ENCODE measurements at places on chromosomes 3 and 15.

DNA sequence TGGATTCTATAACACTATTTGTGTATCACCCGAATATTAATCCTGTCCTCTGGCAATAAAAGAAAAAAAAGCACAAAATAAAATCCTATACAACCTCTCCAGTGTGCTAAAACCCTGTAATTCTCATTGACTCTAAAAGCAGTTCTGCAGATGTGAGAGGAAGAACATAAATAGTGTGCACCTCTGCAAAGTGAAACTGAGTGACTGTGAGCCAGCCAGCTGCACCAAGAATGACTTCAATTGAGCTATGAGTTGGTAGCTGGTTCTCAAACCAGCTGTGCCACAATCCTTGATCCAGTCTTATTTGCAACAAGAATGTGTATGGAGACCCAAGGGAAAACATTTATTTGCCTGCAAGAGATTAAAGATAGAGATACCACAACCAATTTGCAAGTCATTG is 31.2 kb upstream of the COL8A1 start:
- no peak for DNase-seq

- no peak for DNase-seq
Measured at GRCh38 chr3:178907081-178907480, 164.5 kb downstream of the ZMAT3 start.

DNA sequence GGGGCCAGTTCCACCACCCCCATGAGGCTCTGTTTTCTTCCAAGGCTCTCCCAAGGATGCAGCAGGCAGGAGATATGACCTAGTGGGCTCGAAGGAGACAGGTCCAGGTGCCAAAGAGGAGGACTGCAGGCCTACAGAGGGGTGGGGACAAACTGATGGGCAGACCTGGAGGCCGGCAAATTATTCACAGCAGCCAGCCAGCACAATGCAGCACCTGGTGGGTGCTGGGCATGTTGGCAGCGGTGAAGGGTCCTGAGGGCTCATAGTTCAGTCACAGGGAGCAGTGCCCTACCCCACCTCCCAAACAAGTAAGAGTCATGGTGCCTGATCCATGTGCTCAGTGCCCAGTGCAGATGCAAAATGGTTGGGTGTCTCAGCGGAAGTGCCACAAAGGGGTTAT is 171.7 kb downstream of the ABHD5 start:
- no peak for DNase-seq

GRCh38 chr3:111311126-111311525 is 230.9 kb upstream of the CD96 start:
- DNase-seq: no peak

DNA sequence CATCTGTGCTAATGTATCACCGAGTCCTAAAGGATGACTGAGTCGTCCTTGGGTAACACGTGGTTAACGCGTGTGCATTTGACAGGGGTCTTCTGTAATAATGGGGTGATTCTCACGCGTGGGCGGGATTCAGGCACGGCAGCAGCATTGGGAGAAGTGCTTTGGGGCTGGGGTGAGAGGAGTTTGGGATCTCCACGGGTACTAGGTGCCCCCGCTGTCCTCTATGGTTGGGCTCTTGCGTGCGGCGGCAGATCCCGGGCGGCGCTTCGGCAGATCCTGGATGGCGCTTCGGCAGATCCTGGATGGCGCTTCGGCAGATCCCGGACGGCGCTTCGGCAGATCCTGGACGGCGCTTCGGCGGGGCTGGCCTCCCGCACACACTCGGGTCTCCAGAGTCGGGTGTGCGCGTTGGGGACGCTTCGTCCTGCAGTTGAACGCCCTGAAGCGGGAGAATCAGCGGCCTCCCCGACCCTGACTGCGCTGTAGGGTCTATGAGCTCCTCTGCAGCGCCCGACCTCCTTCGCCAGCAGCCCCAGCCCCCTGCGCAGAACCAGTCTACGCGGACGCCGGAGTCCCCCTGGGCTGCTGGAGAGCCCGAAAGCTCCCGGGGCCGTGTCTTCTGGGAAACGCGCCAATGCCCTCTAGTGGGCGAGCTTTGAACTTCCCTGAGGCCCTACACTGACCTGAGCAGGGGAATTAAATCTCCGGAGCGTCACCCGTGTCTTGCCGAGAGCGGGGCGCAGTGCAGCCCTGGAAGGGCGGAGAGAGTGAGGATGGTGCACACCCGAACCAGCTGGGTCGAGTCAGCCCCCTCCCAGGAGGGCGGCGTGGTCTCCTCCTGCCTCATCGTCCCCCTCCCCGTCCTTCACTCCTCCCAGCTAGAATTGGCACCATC is 48.1 kb upstream of the EPHB3 start:
- peak; percentile 61 for DNase-seq

DNA sequence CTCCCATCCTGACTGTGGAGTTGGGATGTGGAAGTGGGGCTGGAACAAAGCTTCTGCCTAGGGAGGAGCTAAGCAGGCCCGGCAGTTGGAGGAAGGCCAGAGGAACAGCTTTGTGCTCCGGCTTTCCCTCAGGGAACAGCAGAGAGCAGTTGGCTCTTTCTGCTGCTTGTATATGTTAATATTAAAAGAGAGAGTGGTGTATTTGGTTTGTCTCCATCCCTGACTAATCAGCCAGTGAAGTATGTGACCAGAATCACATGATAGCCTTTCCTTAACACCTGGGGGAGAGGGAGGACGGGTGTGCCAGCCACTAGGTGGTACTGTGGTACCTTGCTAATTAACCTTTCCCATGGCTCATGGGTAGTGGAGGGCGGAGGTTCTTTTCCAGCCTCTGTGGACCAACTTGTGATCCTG is 10.0 kb downstream of the EIF2B5 start:
- no peak for DNase-seq

- no peak for DNase-seq
Measured at GRCh38 chr3:181383760-181384159, 328.0 kb upstream of the SOX2 start.

GRCh38 chr3:9111417-9111816 is 138.0 kb downstream of the SRGAP3 start:
- DNase-seq: no peak

DNA sequence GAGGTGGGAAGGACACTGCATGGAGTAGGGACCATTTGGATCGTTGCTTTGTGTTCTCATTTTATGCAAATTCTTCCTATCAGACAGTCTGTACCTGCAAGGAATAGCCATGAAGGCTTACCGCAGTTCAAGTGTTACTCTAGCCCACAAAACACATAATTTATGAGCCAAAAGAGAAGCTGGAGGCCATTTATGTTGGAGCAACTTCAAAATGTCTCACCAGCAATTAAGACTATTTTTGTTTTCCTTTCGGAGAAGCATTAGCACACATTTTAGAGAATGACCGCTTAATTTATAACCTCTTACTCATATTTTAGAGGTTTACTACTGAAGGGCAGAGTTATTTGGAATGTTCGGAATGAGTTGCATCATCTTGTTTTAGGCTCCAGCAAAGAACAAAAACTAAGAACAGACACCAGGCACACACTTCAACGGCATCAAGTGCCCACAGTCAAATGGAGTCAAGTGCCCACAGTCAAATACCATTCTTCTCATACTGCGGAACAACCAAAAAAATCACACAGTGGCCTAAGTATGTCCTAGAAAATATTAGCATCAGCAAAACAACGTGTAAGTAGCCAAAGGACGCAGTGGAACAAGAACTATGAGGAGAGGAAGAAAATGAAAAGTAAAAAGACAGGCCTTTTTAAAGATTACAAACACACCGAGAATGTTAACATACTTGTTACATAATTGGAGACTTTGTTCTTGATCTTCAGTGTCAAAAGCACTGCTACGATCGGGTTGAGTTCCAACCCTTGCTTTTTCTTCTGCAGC is 17.5 kb upstream of the GOLGA8J start:
- DNase-seq: no peak

GRCh38 chr15:91316126-91316525 is 216.1 kb downstream of the SV2B start:
- no peak for DNase-seq

DNA sequence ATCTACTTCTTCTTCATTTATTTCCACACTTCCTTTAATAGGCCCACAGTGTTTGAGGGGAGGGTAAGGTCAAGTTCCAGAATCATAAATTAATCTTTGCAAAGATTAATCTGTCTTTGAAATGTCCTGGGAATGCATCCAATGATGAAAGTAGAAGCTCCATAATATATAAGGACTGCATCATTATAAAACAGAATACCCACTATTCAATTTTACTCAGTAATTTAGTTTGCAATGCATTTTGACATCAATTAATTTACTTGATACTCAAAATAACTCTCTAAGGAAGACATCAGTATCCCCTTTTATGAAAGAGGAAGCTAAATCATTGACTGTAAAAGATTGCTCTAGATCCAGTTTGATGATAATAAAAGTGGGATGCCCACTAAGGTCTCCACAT is 777.2 kb downstream of the GRM7 start:
- DNase-seq: no peak

- DNase-seq: no peak
Measured at GRCh38 chr15:41483115-41483514, 10.6 kb upstream of the ITPKA start.

DNA sequence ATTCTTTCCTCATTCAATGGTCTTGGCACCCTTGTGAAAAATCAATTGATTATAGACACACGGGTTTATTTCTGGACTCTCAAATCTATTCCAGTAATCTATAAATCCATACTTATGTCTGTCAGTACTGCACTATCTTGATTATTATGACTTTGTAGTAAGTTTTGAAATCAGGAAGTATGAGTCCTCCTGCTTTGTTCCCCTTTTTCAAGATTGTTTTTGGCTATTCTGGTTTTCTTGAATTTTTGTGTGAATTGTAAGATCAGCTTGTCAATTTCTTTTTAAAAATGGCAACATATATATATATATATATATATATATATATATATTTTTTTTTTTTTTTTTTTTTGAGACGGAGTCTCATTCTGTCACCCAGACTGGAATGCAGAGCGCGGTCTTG is 32.3 kb upstream of the CFAP20DC start:
- no peak for DNase-seq

DNA sequence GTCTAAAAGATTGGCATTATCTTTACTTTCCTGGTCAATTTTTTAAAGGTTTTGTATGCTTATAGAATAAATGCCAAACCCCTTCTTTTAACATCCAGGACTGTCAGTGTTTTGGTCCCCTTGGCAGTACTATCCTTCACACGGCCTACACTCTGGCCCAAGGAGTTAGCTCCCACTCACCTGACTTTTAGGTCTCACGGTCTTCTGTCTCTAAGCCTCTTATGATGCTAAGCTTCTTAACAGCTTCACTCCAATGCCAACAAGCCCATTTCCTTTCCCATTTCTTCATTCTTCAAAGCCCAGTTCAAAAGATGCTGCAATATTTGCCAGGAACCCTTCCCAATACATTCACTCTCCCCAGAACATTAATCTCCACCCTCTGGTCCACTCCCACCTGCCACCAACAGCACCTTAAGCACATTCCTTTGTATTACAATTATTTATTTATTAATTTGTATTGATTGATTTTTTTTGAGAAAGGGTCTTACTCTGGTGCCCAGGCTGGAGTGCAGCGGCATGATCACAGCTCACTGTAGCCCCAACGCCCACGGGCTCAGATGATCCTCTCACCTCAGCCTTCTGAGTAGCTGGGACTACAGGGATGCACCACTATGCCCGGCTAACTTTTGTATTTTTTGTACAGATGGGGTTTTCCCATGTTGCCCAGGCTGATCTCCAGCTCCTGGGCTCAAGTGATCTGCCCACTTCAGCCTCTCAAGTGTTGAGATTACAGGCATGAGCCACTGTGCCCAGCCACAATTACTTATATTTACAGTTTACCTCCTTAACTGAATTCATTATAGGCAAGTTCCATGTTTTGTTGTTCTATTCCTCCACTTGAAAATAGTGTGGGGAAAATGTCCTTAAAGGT is 27.8 kb downstream of the IFT80 start:
- no peak for DNase-seq

GRCh38 chr15:77609558-77609957 is 23.2 kb downstream of the LINGO1 start:
- no peak for DNase-seq

DNA sequence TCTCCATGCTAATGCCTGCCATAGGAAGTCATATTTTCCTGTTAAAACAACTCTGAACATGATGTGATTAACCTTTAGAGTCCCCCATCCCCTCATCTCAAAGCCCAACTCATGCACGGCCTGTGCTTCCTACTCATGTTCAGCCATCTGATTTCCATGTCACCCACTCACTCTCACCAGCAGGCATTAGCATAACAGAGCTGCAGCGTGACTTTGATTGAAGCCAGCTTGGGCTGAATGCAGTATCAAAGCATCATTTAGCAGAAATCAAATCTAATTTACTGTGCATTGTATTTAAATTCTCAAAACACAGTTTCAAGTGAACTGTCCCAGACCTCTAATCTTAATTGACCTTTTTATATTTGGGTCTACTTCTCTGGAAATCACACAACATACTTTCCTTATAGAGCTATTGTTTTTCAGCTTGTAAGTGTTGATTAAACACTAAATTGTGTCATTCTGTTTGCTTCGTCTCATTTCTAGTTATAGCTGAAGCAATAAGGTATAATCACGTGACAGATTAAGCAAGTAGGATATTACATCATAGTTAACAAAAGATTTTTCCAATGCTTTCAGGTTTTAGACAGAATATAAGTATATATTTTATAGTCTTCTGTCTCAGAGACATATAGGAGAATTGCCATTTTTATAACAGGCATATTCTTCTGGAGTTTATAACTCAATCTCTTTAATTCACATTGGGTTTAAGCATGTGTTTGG is 501.5 kb downstream of the ROBO2 start:
- DNase-seq: no peak

DNA sequence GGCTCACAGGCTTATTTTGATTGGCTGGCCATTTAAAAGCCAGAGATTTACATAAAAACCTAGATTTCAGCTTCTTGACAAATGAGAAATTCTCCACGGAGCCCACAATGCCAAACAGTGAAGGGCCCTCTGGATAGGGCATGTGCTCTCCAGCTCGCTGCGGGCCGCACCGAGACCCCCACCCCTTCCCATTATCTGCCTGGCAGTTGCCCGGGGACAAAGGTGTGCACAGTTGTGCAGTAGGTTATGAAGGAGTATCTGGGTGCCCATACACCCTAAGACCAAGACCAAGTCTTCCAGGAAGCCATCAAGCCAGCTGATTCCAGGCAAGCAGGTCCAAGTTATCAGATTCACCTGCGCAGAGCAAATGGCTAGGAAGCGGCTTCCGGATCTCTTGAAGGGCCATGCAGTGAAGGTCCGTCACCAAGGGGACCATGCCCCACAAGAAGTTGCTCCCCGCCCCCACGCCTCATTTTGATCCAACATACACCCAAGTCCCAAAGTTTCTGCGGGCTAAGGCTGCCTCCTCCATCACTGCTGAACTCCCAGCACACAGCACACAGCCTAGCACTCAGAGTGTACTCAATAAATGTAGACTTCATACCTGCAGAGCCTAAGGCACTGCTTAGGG is 1.3 kb downstream of the MRPS25 start:
- no peak for DNase-seq

- DNase-seq: no peak
Measured at GRCh38 chr3:160851629-160852210, 95.7 kb downstream of the PPM1L start.
